ENCODE measurements at places on chromosomes 1 and 21.

DNA sequence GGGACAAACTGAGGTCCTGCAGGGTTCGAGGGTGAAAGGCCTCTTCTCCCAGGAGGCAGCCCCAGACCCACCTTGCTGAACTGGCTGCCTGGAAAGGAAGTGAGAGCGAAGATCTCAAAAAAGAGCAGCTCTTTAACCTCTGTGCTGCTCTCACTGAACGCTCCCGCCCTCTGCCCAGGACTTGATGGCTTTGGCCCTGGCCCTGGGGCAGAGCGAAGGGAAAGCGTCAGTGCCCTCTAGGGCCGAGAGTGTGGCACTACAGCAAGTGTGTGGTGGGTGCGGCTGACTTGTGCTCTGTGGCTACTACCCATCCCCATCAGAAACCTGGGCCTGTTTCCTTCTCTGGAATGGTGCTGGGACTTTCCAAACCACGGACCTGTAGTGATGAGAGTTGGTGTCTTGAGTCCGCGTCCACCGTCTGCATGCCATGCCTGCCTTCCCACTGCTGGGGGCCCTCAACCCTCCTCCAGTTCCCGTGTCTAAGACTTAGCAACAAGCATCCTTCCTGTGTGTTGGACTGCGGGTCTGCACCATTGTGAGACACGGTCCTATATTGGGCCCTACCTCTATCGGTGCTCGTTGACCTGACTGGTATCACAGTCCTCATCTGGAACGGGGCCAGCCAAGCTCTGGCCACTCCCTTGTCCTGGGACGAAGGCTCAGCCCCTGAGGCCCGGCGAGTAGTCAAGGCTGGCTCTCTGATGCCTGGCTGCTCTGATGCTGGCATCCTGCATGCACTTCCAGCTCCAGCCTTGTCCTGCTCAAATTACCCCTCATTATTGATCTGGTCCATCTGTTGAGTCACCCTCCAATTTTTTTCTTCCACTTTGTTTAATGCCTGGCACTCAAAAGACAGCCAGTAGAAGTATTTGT lies 180.3 kb downstream of the DISC1 start:
- peak; percentile 68 for DNase-seq

DNA sequence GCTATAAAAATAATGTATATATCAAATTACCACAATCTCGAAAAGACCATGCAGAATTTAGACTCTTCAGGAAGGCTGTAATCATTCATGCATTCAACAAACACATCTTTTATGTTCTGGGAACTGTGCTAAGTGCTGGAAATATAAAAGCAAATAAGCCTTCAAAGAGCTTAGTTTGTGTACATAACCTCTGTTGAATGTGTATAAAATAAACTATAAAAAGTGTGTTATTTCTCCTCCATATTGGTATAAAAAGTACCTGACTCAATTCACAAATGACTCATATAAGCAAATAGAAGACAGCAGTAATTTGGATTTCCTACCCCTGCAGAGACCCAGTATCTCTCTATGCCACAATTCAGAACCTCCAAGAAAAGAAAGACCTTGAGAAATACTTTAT lies 36.8 kb downstream of the RAB3GAP2 start:
- peak; percentile 53 for DNase-seq

DNA sequence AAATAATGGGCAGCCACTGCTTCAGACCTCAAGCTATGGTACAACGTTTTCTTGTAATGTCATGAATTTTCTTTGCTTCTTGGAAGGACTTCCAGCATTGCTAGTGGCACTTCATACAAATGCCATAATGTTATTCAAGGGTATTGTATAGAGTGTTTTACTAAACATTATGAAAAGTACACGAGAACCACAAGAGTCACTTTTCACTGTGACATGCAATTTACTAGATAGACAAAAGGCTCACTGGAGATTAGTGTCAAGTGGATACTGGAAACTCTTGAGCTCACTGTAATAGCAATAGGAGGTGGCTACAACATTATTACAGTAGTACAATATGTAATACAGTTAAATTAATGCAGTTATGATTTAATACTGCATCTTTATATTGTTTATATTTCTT lies 5.3 kb upstream of the OLFM3 start:
- DNase-seq: no peak

- DNase-seq: no peak
Measured at GRCh38 chr21:36904093-36904666, 62.3 kb downstream of the HLCS start.

GRCh38 chr1:231936983-231937775 lies 310.6 kb downstream of the DISC1 start:
- DNase-seq: peak; percentile 79

DNA sequence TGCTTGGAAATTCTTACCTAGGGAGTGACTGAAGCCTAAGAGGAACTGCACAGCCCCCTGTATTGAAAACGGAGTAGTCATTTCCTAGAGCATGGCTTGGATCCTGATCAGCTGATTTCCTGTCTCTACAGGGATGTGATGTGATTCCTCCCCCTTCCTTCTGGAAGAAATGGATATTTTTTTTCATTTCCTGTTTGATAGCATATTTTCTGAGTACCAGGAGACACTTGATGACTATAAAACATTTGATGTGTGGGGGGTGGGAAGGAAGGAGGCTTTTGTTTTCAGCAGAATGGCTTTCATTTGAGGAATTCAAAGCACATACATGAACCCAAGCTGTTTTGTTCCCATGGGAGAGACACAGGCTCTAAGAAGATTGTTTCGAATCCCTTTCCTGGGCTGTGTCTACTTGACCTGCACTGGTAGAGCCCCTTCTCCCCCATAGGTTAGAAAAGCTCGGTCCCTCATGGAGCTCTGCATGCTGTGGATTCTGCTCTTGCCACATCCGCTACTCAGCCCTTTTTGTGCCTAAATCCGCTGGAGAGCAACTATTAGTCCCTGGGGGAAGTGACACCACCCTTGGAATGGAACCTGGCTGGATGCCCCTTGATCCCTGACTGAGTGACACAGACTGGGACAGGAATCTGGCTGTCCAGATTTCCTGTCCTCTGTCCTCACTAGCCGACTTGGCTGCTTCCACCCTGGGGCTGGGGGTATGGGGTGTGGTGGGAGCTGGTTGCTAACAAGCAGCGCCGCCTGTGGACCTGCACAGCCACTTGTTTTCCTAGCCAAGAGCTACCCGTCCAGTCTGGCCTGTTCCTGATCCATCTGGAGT lies 71.8 kb upstream of the MACF1 start:
- peak; percentile 77 for DNase-seq

DNA sequence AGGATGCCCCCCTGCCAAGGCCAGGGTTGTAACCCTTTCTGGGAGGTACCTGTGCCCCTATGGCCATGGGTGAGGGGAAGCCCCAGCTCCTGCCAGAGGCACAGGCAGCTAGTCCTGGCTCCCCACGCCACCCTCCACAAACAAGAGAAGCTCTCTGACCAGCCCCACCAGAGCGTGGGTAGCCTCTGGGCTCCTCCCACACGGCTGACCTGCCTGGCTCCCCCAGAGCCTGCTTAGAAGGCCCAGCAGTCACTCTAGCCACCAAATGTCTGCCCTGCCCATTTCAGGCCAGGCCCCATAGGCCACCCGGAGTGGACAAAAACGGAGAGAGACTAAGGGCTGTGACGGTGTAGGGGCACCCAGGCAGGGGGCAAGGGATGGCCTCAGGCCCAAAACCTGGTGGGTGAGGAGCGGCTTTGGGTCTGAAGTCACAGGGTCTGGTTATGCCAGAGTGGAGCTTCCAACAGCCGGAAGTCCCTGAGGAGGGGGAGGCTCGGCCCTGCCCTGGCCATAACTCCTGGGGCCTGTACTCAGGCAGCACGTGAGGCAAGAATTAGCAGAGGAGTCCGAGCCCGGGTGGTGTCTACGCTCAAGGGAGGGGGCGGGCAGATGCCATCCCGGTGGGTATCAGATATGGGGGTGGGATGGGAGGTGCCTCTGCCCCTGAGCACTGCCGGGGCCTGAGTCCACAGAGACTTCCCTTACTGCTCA lies 155.4 kb downstream of the CASZ1 start:
- no peak for DNase-seq

DNA sequence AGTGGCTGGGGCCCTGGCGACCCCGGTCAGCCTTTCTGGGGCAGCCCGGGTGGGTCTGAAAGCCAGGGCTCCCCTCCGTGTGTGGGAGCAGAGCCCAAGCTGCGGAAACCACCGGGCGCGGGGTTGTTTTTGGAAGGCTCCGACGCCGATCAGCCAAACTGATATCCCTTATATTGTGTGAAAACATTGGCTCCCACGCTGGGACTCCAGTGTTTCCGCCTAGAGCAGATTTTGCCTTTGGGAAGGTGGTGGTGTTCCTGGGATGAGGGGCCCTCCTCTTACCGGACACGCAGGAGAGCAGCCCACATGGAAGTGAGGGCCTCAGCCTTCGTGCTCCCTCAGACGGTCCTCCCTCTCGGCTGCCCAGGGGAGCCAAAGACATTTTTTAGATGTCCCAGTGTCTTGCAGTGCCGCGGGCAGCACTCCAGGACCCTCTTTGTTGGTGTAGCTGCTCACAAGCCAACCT lies 54.3 kb downstream of the NGF start:
- DNase-seq: no peak

- no peak for DNase-seq
Measured at GRCh38 chr1:47031059-47031458, 7.6 kb downstream of the CYP4X1 start.

DNA sequence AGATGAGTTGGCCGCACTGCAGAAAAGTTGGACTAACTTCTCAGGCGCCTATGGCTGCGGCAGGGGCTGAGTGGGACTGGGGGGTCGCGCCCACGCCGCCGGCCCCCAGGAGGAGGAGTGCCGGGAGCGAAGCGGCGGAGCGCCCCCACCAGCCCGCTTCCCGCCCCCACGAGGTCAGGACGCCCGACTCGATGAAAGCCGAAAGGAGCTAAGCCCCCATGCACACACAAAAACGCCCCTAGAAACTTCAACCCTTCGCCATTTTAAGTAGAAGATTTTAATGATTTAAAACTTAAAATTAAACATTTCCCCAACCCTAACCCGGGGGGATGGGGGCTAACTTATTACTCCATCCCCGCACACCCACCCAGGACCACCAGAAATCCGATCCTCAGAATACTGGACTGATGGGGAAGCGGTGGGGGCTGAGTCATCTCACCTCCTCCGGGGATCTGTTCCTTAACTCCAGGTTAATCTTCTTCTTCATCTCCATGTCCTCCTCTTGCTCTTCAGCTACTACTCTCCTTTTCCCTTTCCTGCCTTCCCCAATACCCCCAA lies 539 bp downstream of the ANP32E start:
- no peak for DNase-seq

DNA sequence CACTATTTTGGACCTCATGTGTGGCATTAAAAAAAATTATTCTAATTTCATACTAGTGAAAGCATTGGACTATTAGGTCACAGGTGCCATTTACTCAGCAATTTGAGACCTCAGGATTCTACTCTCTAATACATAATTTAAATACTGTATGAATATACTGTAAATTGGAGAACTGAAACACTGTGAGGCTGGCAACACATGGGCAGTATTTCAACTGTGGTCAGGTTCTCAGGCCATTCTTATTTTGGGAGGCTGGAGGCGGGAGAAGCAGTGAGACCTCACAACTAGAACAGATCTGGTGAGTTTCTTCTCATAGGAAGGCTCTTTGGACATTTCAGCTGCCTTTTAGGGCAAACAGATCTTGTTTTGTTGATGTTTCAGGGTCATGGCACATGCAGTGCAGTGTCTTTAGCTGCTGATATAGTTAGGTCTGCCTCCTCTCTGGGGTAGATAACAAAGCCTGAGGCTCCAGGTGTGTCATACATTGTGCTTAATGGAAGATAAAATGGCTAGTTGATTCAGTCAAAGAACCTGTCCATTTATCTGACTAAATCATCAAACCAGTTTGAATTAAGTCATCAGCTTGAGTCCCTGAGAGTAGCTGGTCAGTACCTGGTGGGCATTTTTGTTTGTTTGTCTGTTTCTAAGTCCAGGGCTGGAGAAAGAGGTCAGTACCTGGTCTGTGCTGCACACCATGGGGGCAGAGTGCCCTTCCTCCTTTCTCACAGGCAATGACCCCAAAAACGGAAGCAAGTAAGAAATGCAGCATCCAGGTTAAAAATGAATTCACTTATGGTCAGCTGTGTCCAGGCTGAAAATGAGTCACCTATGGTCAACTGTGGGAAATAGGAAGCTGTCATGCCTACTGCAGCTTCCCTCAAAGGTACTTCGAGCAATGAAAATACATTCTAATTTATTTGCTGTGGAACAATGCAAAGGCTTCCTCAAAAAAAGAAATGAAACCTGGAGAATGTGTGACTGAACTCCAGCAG lies 216.2 kb downstream of the SDCCAG8 start:
- DNase-seq: no peak

DNA sequence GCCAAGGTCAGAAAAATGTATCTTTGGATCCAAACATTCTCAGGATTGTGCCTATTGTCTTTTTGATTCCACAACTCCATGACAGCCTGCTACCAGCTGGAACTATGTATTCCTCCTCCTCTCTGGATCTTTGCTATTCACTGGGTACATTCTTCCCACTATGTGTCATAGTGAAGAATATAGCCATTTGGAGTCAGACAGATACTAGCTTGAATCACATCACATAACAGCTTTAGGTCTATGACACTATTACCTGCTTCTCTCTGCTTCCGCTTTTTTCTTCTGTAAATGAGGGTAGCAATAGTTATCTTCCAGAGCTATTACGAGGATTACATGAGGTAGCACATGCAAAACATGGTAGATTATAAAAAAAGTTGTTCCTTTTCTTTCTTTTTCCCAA lies 5.4 kb upstream of the EXO1 start:
- DNase-seq: no peak

- DNase-seq: no peak
Measured at GRCh38 chr1:30868833-30869435, 39.6 kb downstream of the SDC3 start.

GRCh38 chr1:65069011-65069565 lies 78.9 kb upstream of the AK4 start:
- DNase-seq: peak; percentile 52

DNA sequence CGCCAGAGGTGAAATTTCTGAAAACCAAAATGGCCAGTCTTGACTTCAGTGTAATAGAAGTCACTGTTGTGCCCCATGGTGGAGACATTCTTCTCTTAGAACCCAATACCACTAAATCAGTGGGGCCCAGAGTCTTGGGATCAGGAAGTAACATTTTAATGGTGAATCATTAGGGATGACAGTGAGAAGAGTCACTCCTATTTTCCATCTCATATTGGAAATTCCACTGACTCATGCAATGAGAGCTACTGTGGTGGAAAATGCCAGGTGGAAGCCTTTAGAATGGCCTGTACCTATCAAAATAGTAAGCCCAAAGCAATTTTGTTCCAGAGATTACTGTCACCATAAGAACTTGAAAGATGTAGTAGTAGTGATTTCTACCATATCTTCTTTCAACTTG lies 20.6 kb upstream of the PPM1J start:
- DNase-seq: no peak

GRCh38 chr1:228058949-228059633 lies 23.4 kb upstream of the ARF1 start:
- DNase-seq: no peak
